ENCODE measurements at places on chromosomes 3 and 15. TPM values are rescaled to one million over a fixed set of nuclear protein-coding genes. Genes with fewer than 3 reads are reported as not detected.

The ARGFX gene
- not detected for total RNA-seq

The ECE2 gene
- total RNA-seq, result not detected

The LRCH3 gene
- total RNA-seq, result 47.1 TPM

The UBAP1L gene
- total RNA-seq, result 2.2 TPM
